ENCODE measurements at places on chromosomes 11 and 22.

- no peak for DNase-seq
Measured at GRCh38 chr22:27435844-27436576, 365.5 kb downstream of the MN1 start.

DNA sequence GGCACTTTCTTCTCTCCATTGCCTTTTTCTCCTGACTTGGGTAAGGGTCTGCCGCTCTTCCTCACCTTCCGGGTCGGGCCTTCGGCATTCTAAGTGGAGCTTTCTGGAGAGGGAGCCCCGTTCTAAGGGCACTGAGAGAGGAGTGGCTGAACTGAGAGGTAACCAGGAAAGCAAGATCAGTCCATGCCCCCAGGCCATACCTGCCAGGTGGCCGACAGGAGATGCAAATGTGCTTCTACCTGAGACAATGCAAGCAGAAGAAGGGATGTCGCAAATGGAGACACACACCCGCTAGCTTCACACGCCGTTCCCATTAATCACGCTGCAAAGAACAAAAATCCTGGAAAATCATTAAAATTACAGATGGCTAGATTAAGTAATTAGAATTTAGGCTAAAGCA, 156.4 kb upstream of the TBCEL start:
- DNase-seq: no peak

DNA sequence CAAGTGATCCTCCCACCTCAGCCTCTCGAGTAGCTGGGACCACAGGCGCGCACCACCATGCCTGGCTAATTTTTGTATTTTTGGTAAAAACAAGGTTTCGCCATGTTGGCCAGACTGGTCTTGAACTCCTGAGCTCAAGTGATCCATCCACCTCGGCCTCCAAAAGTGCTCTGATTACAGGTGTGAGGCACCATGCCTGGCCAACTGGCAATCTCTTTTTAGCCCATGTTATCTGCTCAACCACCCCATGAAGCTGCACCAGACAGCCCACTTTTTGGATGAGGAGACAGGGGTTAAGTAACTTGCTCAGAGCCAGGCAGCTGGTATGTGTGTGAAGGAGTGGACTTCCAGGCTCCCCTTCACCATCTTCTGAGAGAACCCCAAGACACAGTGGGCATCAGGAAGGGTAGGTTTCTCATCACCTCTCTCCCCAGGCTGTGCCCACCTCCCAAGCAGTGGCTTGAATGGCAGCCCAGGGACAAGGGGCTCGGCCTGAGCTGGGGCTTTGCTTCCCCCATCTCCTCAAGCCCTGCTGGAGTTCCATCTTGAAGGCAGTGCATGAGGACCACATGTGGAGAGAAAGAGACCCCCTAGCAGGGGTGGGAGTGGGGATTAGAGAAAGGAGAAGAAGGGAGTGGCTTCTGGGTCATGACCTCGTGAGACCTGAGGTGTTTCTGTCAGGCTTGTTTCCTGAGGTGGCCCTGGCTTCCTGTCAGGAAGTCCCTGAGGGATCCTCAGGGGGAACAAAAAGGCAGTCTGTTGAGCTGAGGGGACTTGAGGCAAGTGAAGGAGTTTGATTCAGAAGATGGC, 87.5 kb upstream of the PARVA start:
- DNase-seq: no peak

GRCh38 chr11:103633068-103633788, 403.2 kb upstream of the DDI1 start:
- no peak for DNase-seq

- DNase-seq: no peak
Measured at GRCh38 chr11:34192481-34193401, 87.3 kb downstream of the NAT10 start.

GRCh38 chr11:8034604-8035190, 46.3 kb upstream of the TUB start:
- no peak for DNase-seq

DNA sequence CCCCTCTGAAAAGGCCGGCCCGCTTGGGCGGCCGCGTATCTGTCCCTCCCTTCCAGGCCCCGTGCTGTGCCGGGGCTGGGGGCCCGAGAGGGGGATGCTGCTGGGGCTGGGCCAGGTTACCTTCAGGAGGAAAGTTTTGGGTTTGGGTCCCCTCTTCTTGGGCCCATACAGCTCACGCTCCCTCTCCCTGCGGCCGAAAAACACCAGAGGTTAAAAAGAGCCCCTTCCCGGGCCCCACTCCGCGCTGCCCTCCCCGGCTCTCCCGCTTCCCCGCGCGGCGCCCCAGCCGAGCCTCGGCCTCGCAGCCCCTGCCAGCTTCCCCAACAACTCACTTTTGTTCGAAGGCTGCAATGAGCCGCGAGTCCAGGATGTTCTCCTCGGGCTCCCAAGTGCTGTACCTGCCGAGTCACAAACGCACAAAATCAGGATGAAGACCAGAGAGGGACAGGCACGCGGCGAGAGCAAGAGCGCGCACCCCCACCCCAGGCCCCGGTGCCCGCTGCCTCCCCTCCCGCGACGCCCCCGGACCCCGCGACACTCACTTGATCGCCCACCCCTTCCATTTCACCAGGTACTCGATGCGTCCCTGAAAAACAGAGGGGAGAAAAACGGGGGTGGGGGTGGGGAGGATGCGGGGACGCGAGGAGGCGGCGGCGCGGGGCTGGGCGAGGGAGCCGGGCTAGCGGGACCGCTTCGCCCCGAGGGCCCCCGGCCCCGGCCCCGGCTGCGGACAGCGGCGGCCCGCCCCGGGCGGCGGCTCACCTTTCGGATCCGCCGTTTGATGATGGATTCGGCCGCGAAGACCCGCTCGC, 450 bp downstream of the CBX6 start:
- DNase-seq: no peak

- no peak for DNase-seq
Measured at GRCh38 chr11:63547061-63547460, 10.5 kb downstream of the PLAAT4 start.

DNA sequence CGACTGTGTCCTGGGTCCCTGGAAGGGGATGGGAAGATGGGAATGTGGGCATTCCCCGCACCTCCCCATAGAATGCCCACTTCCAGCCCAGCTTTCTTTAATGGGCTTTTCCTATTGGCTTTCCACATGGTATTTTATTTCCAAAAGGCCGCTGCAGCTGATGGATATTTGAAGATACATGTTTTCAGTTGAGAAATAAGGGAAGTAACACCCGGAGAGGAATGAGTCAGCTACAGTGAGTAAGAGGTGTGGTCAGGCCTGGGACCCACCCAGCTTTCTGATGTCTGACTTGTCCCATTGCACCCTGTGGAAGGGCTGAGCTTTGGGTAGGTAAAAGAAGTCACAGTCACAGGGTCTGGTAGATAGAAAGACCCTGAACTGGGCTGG, 476.9 kb downstream of the MIAT start:
- DNase-seq: peak; percentile 47

DNA sequence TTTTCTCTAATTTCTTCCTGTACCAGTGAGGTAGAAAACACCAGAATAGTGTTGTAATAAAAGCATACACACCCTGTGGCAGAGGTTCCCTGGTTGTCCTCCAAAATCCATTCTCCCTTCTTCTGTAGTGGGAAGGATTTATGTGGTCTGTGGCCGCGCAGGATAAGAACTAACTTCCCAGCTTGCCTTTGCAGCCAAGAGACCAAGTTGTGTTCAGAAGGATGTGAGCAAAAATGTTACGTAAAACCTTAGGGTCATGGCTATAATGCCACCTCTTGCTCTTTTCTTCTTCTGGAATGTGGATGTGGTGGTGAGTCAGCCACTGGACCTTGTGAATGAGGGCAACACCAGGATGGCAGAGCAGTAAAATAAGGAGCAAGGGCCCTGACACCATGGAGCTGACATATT, 28.4 kb downstream of the CCDC90B start:
- DNase-seq: no peak

GRCh38 chr11:14148653-14149273, 186.2 kb downstream of the SPON1 start:
- peak; percentile 10 for DNase-seq

DNA sequence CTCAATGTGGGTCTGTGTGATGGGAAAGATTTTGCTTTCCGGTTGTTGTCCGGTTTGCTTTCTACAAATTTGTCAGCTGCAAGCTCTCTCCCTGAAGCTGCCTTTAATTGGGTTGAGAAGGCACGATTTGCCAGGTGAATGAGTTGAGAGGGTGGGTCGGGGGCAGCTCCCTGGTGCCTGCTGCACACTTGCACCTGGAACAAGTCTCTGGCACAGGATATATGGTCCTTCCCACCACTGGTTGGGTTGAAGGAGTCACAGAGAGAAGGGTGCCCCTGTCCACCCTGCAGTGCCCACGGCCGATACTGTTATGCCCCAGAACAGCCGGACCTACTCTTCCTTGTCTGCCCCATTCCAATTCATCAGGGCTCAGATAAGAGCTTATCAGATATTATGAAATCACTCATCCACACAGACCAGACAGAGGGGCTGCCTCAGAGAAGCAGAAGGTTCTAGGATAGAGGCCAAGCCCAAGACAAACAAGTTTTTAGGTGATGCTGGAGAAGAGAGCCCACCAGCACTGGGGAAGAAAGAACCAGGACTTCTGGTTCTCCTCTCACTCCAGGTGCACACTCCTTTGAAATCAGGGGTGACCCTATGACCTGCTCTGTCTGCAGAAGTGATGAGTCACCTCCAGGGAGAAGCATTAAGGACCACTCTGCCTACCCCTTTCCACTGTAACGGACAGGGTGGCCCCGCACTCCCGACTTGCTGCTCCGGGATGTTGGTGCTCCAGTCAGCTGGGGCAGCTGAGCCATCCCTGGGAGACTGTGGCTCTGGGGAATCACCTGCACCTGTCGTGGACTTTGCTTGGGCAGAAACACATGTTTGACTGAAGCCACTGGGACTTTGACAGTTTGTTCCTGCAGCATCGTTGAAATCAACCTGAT, 45.3 kb downstream of the RTL6 start:
- no peak for DNase-seq

- no peak for DNase-seq
Measured at GRCh38 chr22:42977569-42977968, 37.4 kb downstream of the PACSIN2 start.

DNA sequence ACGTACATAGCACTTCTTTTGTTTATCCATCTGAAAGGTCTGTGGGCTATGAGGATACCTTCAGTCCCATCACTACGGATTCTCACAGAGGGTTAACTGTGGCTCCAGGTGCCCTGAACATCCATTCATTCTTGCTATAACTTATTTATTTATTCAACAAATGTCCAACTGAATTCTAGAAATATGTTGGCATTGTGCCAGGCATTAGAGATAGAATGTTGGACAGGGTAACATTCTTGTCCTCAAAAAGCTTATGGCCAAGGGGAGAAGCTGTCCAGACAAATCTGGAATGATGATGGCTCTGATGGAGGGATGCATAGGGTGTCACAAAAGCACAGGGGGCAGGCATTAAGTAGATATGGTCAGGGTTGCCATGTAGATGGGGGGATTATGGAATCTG, 8.4 kb downstream of the OLFML1 start:
- no peak for DNase-seq

DNA sequence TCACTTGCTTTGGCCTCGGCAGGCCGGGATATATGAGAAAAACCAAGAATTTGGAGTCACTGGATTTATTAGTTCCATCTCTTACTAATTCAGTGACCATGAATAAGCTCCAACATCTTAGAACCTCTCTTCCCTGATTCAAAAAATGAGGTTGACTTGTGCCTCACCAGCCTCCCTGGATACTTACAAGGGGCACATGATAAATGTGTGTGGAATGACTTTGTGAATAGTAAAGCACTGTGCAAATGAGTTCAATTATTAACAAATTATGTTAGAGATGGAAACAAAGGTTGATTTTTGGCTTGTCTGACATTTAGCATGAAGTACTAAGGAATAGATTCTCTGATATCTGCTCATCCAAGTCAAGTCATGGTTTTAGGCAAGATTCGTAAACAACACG, 104.1 kb downstream of the TRIM44 start:
- no peak for DNase-seq

DNA sequence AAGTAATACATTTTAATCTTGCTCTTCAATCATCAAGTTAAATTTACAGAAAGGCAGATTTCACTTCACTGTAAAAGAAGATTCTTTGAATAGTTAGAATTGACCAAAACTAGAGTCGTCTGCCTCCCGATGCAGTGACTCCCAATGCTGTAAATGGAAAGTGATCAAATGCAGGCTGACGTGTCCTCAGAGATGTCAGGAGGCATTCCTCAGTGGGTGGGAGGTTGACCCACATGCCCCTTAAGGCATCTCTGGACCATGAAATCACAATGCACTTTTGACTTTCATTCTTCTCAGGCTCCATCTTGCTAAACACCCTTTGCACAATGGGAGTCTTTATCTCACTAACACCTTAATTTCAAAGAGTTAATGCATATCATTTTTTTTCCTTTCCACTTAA, 19.0 kb upstream of the CECR2 start:
- DNase-seq: no peak

DNA sequence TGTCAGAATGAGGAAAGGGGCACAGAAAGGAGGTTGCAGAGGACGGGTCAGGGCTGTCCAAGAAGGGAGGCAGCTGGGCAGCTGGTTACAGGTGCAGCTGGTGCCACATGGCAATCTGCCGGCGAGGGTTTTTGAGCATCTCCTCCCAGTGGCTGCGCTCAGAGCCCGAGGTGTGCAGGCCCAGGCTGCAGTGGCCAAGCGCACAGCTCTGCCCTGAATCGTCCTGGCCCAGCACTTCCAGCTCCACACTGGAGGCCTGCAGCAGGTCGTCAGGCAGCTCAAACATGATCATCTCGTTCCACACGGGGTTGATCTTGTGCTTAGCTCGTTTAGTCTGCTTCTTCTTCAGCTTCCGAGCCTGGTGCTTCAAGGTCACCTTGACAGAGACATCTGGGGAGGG, 42.2 kb downstream of the SYT13 start:
- no peak for DNase-seq

- no peak for DNase-seq
Measured at GRCh38 chr22:47780281-47780875, 1017.9 kb downstream of the TBC1D22A start.

DNA sequence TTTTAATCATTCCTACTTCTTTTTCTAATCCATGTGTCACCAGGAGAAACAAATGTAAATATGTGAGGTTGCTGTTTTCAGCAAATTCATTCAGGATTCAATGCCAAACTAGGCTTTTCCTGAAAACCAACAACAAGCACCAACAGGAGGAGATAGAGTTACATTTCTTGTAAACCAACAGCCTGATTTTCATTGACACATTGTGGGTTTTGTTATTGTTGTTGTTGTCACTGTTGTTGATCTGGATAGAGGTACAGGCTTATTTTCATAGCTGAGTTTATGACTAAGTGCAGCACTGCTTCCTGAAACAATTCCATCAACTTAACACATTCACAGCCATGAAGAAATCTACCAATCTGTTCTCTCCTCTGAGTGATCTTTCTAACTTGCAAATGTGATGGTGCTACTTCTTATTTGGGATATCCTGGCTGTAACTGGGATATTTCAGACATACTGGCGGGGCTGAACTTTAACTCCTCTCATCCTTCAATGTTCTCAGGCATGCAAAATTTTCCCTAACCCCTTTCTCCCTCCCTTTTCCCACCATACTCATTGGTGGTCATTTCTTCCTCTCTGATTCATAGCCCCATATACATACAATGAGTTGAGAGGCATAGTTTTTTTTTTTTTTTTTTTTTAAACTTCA, 65.5 kb downstream of the ME3 start:
- DNase-seq: no peak
